ENCODE measurements at places on chromosomes 13 and 19. TPM values are rescaled to one million over a fixed set of nuclear protein-coding genes. Genes with fewer than 3 reads are reported as not detected.

- peak; percentile 16 for DNase-seq
Observed at GRCh38 chr13:45728759-45729158, 26.6 kb downstream of the CBY2 start.

Gene VWA8
- total RNA-seq, result 14.8 TPM

- peak; percentile 91 for DNase-seq
Observed at GRCh38 chr19:903266-903797, 9.7 kb downstream of the R3HDM4 start.

DNA sequence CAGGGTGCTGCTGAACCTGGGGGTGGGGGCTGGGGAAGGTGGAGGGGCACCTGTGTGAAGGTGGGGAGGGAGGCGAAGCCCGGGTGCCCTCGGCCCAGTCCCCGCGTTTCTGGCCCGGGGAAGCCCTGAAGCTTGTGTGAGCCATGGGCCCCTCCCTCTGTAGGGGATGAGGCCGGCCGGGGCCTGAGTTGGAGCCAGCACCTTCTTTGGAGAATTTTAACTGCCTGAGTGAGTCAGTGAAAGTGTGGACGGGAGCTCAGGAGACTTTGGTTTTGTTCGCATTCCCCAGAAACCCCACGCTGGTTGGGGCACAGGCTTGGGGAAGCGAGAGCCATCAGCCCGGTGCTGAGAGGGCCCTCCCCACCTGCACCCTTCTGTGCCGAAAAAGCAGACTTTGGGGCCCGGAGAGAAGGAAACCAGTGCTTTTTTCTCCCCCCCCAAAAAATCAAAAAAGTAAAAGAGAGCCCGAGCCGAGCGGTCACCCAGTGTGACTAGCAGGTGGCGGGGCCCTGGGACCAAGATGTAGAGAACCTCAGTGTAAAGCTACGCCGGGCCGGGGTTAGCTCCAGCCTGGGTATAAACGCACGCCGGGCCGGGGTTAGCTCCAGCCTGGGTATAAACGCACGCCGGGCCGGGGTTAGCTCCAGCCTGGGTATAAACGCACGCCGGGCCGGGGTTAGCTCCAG, 45.1 kb downstream of the TMEM255B start:
- no peak for DNase-seq

DNA sequence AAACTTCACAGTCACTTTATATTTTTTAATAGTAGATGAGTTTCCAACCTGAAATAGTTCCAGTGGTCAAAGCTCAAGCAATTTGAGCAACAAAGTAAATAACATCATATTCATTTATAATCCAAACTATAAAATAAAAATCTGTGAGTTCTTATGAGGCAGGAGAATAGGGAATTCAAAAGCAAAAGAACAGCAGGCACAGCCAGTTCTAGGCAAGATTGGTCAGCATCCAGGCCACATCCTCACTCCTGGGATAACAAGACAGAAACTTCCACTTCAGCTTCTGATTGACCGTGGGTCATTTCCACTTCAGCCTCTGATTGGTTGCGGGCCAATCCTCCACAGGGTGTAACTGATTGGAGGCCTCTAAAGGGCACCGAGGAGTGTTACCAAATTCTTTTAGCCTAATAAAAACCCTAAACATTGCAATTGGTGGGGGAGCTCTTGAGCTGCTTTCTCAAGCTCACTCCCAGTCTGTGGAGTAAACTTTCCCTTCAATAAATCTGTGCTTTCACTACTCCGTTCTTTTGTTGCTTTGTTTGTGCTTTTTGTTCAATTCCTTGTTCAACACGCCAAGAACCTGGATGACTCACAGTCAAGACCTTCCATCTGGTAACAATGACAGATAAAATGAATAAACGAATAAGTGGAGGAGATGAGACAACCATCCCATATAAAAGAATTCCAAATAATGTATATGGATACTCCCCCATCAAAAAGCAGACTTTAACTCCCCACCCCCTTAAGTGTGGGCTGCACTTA, 42.6 kb upstream of the AMER2 start:
- DNase-seq, result peak; percentile 10

Gene PRODH2
- not detected for total RNA-seq

Gene CERS4
- total RNA-seq, result 9.9 TPM

Gene LYL1
- total RNA-seq, result not detected

Gene NUCB1
- 97.1 TPM for total RNA-seq

Gene PRR19
- total RNA-seq, result 0.73 TPM

Gene PRKCSH
- 164 TPM for total RNA-seq

Gene FLT3LG
- 0.61 TPM for total RNA-seq

DNA sequence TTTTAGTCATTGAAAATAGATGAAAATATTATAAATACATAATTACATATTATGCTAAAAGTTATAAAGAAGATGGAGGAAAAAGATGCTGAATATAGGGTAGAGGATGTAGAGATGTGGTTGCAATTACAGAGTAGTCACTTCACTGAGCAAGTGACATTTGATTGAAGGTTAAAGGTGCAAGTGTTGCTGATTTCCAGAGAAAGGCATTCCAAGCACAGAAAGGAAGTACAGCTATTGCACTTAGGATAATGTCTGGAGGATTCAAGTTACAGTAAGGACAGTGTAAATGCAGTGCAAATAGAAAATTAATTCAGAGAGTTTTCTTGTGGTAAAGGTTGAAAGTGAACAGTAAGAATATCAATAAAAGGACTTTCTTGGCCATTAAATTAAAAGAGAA, 1721.8 kb downstream of the PCDH9 start:
- DNase-seq, result no peak

Gene ZIM2
- 8.9 TPM for total RNA-seq

DNA sequence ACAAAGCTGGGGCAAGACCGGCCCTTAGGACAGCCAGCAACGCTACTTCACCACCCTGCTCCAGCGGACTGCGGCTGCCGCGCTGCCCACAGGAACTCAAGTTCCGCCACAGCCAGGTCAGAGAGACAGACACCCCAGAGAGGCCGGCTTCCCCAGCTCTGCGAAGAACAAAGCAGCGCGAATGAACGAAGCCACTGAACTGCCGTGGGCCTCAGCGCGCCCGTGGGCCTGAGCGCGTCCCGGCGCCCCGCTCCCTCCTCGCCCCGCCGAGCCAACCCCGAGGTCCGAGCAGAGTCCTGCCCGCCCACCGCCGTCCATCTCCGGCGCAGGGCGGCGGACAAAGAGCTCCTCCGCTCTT, 158.4 kb downstream of the RNF17 start:
- DNase-seq, result peak; percentile 60

GRCh38 chr13:93345770-93346169, 119.2 kb downstream of the GPC6 start:
- no peak for DNase-seq

GRCh38 chr13:110280985-110281688, 25.8 kb downstream of the COL4A1 start:
- no peak for DNase-seq
